Natural killer cell treated with Interleukin-12 subunit alpha and Interleukin-12 subunit beta and Interleukin-15 and Interleukin-18, amount 100 ng/mL, for 72 hours (primary cell): ENCODE measurements at places on chromosomes 5 and 9. TPM values are rescaled to one million over a fixed set of nuclear protein-coding genes. Genes with fewer than 3 reads are reported as not detected.

EPB41L4B gene
- total RNA-seq, result 0.14 TPM

BARHL1 gene
- not detected for total RNA-seq

SPATA31A3 gene
- not detected for total RNA-seq

- DNase-seq, result no peak
- no peaks in the 10 kb centered on the region for H3K27me3 ChIP-seq
- H3K4me3 ChIP-seq, result no peak overlapping the region
- H3K4me1 ChIP-seq, result peaks cover 19% of the 10 kb centered on the region
- H3K27ac ChIP-seq, result no peak overlapping the region
Measured at GRCh38 chr9:134442486-134443173, 116.4 kb downstream of the RXRA start.

GRCh38 chr9:133786907-133787753, 49.0 kb upstream of the SARDH start:
- no peaks in the 10 kb centered on the region for H3K36me3 ChIP-seq
- no peak overlapping the region for H3K27ac ChIP-seq
- DNase-seq, result no peak
- peaks cover 3% of the 10 kb centered on the region for H3K27me3 ChIP-seq
- H3K4me3 ChIP-seq, result no peak overlapping the region
- peaks cover 3% of the 10 kb centered on the region for H3K4me1 ChIP-seq

- no peaks in the 10 kb centered on the region for H3K27me3 ChIP-seq
- no peaks in the 10 kb centered on the region for H3K4me1 ChIP-seq
- no peak overlapping the region for H3K27ac ChIP-seq
- no peak overlapping the region for H3K4me3 ChIP-seq
Measured at GRCh38 chr5:136518814-136519213, 153.5 kb upstream of the TRPC7 start.

- no peak overlapping the region for H3K27ac ChIP-seq
- H3K4me3 ChIP-seq, result no peak overlapping the region
- H3K27me3 ChIP-seq, result peaks cover 23% of the 10 kb centered on the region
- no peak for DNase-seq
- no peaks in the 10 kb centered on the region for H3K36me3 ChIP-seq
- no peaks in the 10 kb centered on the region for H3K4me1 ChIP-seq
Measured at GRCh38 chr5:1706021-1706420, 93.6 kb downstream of the MRPL36 start.

- H3K4me3 ChIP-seq, result no peak overlapping the region
- peaks cover 29% of the 10 kb centered on the region for H3K4me1 ChIP-seq
- peak overlapping the region; percentile 63 for H3K27ac ChIP-seq
- H3K36me3 ChIP-seq, result peaks cover 41% of the 10 kb centered on the region
- H3K27me3 ChIP-seq, result no peaks in the 10 kb centered on the region
Measured at GRCh38 chr5:172059661-172060100, 53.2 kb upstream of the FBXW11 start.

- H3K36me3 ChIP-seq, result no peaks in the 10 kb centered on the region
- no peak overlapping the region for H3K4me3 ChIP-seq
- DNase-seq, result no peak
- no peak overlapping the region for H3K27ac ChIP-seq
- no peaks in the 10 kb centered on the region for H3K4me1 ChIP-seq
Measured at GRCh38 chr9:78601957-78602565, 305.1 kb downstream of the PSAT1 start.

DNA sequence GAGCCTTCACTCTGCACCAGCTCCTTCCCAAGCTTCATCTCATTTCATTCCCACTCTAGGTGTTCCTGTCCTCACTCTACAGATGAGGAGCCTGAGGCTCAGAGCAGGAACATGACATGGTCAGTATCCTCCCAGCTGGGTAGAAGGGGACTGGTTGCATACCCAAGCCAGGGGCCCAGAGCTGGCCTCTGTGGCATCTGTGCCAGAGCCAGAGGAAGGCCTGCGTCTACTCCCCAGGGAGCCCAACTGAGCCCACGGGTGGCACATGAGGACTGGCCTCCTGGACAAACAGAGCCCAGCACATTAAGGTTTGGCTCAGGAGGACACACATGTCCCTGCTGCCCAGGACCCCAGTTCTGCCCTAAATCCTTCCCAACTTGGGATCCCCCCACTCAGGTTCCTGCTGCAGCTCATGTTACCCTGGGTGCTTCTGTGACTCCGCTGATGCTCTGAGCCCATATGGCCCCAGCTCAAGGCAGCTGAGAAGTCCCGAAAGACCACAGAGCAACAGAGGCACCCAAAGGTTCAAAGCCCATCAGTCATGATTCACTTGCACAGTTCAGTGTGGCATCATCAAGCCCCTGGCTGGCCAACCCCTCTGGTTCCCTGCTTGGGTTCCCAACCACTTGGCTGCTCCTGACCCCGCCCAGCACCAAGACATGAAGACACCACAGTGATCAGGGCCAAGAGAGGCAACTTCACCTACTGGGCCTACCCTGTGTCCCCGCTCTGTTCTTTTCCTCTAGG, 8.5 kb upstream of the NEURL1B start:
- no peak overlapping the region for H3K4me3 ChIP-seq
- peaks cover 7% of the 10 kb centered on the region for H3K27me3 ChIP-seq
- no peaks in the 10 kb centered on the region for H3K36me3 ChIP-seq
- no peaks in the 10 kb centered on the region for H3K4me1 ChIP-seq

- H3K27me3 ChIP-seq, result no peaks in the 10 kb centered on the region
- DNase-seq, result no peak
- H3K27ac ChIP-seq, result no peak overlapping the region
- H3K4me3 ChIP-seq, result no peak overlapping the region
- no peaks in the 10 kb centered on the region for H3K36me3 ChIP-seq
Measured at GRCh38 chr5:142313682-142314081, 11.1 kb downstream of the SPRY4 start.
